ENCODE measurements at places on chromosomes 7 and 10.

DNA sequence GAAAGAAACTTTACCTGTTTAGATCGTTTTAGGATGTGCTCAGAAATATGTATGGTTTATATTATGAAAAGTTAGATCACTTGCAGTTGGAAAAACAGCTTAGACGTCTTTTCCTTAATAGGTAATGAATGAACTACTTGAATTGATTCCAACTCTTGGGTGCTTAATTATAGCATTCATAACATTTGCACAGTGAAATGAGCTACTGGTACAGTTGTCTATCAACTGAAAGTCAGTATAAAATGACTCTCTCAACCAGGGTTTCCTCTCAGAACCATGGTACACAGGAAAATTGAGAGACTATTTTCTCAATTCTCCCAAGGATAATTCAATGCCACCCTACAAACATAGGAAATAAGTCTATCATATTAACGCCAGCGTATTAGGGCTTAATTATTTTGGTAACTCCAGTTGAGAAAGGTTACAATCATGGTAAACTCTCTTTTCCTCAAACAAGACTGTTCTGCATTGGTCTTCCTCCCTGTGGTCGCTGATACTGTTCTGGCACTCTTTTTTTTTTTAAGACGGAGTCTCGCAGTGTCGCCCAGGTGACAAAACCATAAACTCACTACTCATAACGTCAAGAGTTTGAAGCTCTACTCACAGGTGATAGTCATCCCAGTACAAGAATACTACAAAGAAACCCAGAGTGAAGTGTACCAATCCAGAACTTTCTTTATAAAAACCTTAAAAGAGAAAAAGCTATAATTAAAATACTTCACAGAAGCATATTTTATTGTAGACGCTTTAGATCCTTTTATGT is 2.0 kb downstream of the ANLN start:
- DNase-seq, result no peak

DNA sequence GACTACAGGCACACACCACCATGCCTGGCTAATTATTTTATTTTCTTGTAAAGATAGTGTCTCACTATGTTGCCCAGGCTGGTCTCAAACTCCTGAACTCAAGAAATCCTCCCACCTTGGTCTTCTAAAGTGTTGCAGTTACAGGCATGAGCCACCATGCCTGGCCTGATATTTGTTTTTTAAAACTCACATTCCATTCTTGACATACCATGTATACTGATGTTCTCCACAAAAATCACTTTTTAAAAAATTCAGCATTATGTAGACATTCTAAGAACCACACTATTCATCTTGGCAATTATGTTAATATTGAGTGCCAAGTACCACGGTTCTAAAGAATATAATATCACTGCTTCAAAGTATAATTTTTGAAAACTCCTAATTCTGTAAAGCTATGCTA is 43.5 kb downstream of the IDE start:
- no peak for DNase-seq

GRCh38 chr7:8418629-8419245 is 14.7 kb upstream of the NXPH1 start:
- peak; percentile 52 for DNase-seq

GRCh38 chr7:44819292-44819691 is 22.8 kb downstream of the PPIA start:
- no peak for DNase-seq

- no peak for DNase-seq
Measured at GRCh38 chr7:114109721-114110120, 190.9 kb upstream of the PPP1R3A start.

GRCh38 chr10:19588608-19589007 is 227.6 kb upstream of the PLXDC2 start:
- no peak for DNase-seq

DNA sequence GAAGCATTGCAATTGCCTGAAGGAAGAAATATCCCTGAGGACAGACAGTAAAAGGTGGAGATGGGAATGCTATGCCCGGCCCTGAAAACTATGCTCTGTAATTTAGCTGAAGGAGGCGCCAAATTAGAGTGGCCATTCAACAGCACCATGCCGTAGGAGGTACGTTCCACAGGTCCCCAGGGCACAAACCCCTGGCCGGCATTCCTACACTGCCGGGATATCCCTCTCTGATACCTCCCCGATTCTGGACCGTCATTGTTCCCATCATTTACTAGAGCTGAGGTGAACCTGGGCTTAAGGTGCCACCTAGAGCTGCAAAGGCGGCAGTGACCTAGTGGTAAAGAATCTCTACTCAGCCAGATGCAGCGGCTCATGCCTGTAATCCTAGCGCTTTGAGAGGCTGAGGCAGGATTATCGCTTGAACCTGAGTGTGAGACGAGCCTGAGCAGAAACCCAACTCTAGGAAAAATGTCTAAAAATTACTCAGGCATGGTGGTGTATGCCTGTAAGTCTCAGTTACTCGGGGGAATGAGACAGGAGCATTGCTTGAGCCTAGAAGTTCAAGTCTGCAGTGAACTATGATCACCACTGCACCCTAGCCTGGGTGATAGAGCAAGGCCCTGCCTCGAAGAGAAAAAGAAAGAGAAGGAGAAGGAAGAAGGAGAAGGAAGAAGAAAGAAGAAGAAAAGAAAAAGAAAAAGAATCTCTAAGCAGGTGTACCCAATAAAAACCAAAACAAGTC is 53.0 kb upstream of the TNKS2 start:
- no peak for DNase-seq

DNA sequence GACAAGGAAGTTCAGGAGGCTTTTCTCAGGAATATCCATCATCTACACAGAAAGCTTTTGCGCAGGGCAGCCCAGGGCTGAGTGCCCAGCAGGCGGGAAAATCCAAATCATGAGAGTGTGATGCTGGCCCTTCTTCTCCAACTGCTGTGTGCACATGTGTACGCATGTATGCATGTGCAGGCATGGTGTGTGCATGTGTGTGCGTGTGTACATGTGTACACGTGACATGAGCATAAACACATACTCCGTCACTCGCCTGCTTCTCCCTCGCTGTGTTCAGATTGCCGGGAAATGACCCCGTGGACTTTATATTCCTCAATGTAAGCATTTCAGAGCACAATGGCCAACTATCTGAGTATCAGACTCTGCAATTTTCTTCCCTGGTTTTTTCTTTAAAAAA is 85.1 kb downstream of the PRPF18 start:
- no peak for DNase-seq

DNA sequence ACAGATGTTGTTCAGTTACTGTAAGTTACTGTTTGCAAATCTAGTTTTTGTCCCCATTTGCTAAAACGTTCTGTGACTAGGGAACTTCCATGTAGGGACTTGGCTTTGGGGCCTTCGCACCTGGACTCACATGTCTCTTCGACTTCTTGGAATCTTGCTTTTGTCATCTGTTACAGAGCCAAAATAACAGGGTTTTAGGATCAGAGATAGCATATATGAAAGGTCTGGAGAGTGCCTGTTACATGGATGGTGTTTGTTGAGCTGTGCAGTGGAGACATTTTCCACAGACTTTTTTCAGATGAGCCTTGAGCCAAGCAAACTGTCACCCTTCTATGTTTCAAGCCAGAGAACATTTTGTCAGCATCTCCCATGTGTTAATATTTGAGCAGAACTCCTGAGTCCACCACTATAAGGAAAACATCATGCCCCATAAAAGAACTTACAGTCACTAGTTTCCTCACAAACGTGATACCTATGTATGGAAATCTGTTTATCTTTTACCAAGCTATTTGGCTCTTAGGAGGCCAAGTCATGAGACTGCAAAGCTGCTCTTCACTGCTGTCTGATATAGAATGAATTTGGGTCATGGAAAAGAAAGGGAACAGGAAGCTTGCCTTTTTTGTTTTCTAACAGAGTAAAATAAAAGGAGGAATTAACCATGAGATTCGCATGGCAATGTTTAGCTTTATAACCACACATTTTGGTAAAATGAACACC is 818.6 kb upstream of the IGFBP3 start:
- DNase-seq, result no peak

DNA sequence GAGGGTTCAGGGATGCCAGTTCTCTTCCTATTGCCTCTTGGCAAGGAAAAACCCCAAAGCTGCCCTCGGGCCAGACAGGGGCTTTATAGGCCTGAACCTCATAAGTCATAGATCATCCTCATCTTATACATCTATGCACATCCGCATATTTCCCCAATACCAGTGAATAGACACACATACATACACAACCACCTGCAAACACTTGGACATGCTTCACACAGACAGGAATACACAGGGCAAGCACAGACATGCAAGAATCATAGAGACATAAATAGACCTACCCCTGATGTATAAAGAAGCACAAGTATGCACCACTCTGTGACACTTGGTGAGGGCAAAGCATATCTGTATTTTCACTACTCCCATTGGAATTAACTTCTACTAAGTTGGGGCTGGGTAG is 30.7 kb downstream of the MBL2 start:
- DNase-seq, result no peak

GRCh38 chr7:155286686-155287085 is 11.0 kb upstream of the INSIG1 start:
- DNase-seq, result no peak

GRCh38 chr7:94297397-94297838 is 97.3 kb upstream of the COL1A2 start:
- DNase-seq, result no peak

- no peak for DNase-seq
Measured at GRCh38 chr7:56063500-56063881, 595 bp upstream of the SUMF2 start.

GRCh38 chr10:63258920-63259678 is 126.0 kb downstream of the NRBF2 start:
- no peak for DNase-seq

DNA sequence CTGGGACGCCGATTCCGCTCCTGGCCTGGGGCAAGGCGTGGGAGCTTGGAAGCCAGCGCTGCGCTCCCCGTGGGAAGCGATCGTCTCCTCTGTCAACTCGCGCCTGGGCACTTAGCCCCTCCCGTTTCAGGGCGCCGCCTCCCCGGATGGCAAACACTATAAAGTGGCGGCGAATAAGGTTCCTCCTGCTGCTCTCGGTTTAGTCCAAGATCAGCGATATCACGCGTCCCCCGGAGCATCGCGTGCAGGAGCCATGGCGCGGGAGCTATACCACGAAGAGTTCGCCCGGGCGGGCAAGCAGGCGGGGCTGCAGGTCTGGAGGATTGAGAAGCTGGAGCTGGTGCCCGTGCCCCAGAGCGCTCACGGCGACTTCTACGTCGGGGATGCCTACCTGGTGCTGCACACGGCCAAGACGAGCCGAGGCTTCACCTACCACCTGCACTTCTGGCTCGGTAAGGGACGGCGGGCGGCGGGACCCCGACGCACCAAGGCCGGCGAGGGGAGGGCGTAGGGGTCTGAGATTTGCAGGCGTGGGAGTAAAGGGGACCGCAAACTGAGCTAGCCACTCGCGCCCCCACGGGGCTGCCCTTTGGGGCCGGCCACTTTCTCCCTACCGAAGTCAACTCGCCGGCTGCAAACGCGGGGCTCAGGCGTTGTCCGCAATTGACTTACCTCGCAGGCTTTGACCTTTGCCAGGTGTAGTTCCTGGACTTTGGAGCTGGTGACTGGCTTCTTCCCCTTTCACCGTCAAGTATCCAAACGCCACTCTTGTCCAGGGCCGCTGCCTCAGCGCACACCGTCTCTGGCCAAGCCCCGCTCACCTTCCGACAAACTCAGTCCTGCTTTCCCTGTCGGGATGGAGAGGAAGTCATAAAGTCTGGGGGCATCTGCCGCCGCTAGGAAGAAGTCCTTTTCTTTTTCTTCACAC is at the start of gene SCIN:
Gene SCIN (plus strand): TSS at position 187 of the 928 bp plus-strand sequence. CDS start 67 bp downstream, at position 254.
- DNase-seq, result no peak

DNA sequence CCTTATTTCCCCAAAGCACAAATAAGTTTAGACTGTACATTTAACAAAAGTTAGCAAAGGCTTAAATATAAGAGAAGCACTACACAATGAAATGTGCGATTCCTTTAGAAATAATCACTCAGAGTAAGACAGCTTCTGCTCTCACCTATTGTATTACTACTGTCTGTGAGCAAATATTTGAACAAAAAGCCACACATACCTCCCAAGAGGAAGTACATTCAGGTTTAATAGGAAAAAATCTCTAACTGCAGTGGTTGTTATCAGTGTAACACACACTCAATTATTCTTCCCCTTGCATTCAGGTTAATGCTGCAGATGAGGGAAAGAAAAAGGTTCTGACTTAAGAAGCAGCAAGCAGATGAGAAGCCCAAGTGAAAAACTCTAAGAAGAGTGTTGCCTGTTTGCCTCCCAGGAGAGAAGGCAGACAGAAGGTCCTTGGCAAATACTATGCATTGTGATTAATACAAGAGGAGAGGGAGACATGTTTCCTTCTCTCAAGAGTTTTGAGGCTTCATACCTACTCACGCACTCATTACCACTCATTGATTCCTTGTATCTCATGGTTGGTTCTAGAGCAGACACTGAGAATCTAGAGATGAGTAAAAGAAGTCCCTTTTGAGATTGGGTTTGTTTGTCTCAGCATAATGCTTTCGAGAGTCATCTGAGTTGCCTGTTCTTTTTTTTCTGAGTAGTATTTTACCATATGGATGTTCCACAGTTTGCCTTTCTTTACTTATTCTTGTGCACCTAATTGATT is 13.6 kb downstream of the GIMAP4 start:
- DNase-seq, result no peak

GRCh38 chr7:55521512-55521911 is 50.8 kb downstream of the VOPP1 start:
- no peak for DNase-seq

- DNase-seq, result no peak
Measured at GRCh38 chr7:4245866-4246470, 436.1 kb upstream of the FOXK1 start.

DNA sequence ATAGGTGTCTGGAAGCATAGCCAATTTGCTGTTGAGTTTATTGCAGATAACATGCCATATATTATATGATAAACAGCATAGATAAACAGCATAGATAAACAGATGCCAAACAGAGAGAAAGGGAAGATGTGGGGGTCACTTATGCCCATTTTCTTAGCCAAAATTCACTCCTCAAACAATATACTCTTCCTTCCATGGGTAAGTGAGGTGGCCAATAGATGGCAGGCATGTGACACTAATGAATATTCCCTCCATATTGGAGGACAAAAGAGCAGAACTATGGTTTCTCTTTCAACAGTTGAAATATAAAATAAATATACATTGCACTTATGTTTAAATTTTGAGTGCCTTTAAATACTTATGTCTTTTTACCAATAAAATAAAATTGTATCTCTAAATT is 1212.8 kb downstream of the REEP3 start:
- no peak for DNase-seq

GRCh38 chr7:11341285-11341944 is 367.7 kb downstream of the PHF14 start:
- no peak for DNase-seq

GRCh38 chr7:73986158-73986631 is 41.8 kb upstream of the ELN start:
- no peak for DNase-seq

DNA sequence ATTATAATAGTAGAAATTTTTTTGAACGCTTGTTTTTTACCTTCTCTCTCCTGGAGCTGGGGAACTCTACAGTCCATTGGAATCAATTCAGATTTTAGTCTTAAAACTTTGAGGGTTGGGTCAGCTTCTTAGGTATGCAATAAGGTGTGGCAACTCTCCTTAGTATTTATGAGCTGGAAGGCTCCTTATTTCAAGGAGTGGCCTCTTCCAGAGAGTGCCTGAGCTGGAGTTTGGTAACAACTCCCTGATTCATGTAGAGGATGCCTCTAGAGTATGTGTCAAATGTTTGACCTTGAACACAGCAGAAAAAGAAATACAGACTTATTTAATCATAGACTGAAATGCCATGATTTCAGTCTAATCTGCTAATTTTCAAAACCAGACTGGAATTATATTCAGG is 11.1 kb downstream of the CDK14 start:
- DNase-seq, result no peak
